Effector memory CD4-positive, alpha-beta T cell (primary cell): ENCODE measurements at places on chromosomes 3 and 15.

DNA sequence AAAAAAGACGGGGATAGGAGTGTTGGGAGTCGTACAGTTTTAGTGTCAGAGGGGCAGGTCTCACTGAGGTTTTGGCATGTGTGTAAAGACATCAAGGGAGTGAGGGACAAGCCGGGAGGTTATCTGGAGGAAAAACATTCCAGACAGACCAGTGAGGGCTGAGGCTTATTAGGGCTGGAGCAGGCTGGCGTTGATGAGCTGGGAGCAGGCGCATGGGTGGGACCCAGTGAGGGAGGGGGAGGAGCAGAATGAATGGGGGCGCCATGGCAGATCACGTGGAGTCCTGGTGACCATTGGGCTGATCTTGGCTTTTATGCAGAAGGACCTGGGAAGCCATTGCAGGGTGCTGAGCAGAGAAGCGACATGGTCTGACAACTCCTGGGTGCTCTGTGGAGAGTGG, 180.2 kb downstream of the SLCO3A1 start:
- DNase-seq: no peak

GRCh38 chr15:83276661-83277060, 7.8 kb downstream of the BNC1 start:
- DNase-seq: no peak

DNA sequence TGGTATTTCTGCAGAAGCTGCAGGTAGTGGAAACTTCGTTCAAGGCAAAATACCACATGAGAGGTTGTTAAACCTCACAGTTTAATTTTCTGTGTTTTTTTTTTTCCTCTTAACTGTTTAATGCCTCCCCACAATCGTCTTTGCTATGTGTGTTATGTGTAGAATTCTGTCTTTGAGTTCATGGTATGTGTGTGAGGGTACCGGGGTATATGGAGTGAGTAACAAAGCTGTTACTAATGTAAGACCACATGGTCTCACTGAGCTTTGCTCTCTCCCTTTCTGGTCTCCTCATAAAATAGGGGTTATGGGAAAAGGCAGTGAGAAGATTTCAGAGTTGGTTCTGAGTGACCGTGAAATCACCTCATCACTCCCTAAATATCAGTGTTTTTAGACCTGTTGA, 143.6 kb downstream of the USP13 start:
- DNase-seq: no peak

- no peak for DNase-seq
These were observed 12.4 kb upstream of the EID1 start for GRCh38 chr15:48865370-48866079.

DNA sequence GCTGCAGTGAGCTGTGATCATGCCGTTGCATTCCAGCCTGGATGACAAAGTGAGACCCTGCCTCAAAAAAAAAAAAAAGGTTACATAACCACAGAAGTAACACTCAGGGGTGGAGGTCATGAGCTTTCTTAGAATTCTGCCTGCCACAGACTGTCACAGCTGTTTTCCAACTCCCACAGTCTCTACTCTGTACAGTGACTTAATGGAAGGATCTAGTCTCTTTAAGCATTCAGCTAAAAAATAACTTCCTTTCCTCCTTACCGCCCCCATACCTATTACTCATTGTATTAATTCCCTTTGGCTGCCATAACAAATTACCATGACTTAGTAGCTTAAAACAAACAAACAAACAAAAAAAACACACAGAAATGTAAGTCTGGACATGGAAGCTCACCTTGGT, 99.6 kb upstream of the UBE2E1 start:
- DNase-seq: no peak

DNA sequence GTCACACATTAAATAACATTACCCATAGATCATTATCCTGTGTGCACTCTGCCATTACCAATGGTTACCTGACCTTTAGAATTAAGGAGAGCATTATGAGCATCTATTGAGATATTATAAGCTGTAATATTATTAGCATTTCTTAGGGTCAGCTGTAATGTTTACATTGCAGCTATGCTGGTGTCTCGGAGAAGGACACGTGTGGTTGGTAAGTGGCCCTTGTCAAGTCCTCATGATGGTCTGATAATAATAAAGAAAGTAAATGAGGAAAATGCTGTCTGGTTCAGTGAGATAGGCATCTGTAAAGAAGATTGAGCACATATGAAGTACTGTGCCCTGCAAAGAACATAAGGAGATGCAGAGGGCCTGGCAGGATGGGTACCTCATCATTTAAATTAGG, 71.7 kb upstream of the ARL6 start:
- DNase-seq: no peak

DNA sequence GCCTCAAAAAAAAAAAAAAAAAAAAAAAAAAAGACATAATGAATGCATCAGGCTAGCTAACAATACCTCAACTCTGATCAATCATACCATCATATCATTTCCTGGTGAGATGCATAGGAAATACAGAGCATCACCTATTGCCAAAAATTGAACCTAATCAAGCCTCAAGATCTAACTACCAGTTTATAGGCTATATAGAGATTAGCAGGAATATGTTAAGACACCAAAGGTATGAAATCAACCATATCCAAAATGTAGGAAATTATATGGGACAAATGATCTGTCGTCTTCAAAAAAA, 387 bp upstream of the VPS33B start:
- DNase-seq: no peak

- no peak for DNase-seq
These were observed 7.0 kb upstream of the NIPA2 start for GRCh38 chr15:22831473-22831872.

GRCh38 chr3:128177865-128178264, 24.6 kb downstream of the EEFSEC start:
- DNase-seq: no peak

- DNase-seq: no peak
These were observed 46.2 kb downstream of the ZPLD1 start for GRCh38 chr3:102481050-102481449.

GRCh38 chr3:146093896-146094295, 67.1 kb downstream of the PLOD2 start:
- no peak for DNase-seq

DNA sequence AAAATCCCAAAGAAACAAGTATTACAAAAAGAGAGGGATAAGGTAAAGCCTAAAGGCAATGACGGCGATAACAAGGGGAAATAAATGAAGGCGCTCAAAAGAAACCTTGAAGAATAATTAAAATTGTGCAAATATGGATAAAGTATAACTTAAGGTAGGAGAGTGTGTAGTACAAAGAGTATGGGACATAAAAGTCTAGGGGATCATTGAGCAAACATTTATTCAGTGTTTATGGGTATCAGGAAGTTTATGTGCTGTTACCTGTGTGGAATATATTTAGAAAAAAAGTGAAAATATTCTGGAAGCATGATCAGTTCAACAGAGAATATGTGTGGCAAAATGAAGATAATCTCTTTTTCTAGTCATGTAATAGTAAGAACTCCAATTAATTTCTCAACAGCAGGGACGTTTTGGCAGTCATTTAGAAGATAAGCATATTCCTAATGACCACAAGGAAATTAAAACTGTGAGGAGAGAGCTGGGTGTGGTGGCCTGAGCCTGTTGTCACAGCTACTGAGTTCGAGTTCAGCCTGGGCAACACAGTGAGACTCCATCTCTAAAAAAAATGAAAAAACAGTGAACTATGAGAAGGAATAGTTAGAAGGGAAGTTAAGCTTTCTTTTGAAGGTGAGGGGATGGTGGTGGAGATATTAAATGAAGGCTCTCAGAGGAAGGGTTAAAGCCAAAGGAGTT, 27.4 kb downstream of the GOLM2 start:
- DNase-seq: no peak

DNA sequence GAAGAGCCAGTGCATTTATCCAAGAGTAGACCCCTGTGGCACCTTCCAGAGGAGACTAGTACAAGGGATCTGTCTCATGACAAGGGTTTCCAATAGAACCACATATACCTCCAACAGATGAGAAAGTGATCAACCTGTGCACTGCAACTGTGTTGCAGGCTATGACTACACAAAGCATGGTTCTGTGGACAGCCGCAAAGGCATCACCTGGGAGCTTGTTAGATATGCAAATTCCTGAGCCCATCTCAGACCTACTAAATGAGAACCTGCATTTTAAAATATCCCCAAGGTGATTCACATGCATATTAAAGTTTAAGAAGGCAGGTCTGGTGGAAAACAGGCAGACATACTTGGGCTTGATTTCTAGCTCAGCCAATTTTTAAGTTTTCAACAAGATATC, 368.7 kb downstream of the FOXP1 start:
- DNase-seq: no peak

DNA sequence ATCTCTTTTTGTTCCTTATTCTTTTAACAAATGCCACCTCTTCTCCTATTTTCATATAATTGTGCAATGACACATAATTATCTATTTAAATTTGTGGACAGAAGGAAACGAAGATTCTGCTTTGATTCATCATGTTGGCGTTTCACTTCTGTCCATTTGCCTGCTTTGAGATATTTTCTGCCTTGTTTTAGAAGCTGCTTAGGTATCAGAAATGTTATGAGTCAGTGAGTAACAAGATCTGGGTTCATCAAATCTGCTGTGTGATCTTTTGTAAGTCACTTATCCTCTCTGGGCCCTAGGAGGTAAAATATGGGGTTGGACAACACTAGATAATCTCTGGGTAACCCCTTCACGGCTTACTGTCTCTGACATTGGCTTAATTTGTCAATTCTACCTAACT, 7.3 kb upstream of the MINDY4B start:
- no peak for DNase-seq
